ENCODE measurements at places on chromosomes 3 and 15.

DNA sequence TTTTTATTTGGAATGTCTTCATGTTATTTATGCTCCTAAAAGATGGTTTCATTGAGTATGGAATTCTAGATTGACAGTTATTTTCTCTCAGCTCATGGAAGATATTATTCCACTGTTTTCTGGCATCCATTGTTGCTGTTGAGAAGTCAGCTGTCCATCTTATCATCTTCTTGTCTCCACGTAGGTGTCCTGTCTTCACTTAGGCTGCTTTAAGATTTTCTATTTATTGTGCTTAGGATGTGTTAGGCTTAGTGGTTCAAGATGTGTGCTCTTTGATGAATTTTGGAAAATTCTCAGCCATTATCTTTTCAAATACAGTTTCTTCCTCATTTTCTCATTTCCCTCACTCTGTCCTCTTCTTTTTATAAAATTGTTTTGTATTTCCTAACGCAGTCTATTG lies 52.0 kb downstream of the SNRK start:
- DNase-seq: no peak

GRCh38 chr3:131047582-131047981 lies 20.9 kb downstream of the NEK11 start:
- no peak for DNase-seq

DNA sequence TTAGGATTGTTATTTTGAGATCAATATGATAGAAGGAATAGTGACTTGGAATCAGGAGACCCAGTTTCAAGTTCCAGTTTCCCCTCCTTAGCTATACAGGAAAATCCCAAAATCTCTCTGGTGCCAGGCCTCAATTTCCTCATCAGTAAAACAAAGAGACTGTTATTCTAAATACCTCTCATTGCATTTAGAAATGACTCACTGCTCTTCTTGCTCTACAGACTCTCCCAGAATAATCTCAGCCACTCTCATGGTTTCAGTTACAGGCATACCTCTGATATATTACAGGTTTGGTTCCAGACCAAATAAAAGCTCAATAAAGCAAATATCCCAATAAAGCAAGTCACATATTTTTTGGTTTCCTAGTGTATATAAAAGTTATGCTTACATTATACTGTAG lies 28.3 kb downstream of the IMPG2 start:
- no peak for DNase-seq

DNA sequence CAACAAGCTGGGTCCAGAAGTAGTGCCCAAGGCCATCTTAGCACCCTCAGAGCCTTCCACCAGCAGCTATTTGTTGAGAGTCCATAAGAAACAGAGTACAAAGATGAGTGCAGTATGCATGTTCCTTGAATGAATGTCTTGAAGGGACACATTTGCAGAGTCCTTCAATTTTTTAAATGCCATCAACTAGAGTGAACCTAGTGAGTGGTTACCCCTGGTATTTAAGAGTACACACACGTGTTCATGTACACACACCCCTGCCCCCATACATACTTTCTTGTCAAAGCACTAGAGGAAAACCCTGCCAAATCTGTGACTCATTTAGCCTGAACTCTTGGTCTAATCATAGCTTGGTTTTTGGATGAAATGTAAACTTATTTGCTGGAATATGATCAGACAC lies 84.5 kb upstream of the GALNT15 start:
- no peak for DNase-seq

- no peak for DNase-seq
These were observed 107.1 kb downstream of the SRGAP3 start for GRCh38 chr3:9142362-9142761.

DNA sequence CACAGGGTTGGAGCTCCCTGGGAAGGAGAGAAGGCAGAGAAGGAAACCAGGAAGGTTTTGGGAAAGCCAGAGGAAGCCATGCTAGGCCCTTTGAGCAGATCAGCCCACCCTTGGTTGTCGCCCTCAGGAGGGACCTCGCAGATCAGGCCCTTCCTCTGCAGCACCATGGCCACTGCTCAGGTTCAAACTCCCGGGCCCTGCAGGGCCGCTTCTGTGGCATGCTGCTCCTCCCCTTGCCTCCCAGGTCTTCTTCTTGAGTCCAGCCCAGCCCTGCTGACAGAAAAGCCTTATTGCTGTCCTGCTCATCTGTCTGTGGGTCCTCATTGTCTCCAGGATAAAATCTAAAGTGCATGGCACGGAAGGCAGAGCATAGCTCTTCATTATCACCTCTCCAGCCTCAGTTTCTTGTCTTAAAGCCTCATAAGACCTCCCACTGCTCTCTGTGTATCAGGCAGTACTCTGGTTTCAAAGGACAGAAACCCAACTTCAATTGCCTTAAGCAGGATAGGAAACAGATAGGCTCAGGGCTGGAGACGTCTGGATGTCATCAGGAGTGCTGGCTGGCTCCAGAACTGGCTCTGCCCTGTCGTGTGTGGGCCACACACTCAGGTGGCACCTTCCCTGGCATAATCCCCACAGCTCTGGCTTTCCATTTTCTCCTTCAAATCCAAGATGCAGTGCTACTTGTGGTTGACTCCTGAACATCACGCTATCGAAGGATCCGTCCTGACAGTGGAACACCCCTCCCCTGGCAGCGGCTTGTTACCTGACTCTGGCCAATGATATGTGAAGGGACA lies 118.5 kb downstream of the EEFSEC start:
- no peak for DNase-seq

DNA sequence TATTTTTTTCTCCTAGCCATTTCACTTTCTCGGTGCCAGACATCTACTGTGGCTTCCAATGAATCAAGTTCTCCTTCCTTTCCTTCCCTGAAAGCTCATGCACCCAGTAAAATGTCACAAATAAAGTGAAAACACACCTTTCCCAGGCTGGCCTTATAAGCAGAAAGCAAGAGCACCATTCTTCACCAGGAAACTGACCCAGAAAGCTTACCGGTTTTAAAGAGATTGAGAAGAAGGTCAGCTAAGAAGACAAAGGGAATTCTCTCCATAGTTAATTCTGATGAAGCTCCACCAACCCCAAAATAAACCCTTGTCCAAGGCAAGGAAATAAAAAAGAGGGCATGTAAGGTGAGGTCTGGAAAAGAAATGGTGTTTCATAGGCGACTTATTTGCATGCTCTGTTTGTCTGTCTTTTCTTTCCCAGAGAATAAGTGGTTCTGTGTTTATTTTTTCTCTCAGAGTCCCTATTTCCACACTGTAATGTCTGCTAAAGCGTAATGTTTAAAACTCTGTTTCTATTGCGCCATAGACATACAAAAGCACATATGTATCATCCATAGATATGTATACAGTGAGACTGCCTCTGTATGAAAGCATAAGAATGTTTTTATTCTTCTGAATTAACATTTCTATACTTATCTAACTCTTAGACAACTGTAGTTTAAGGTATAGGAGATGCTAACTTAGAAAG lies 2.8 kb downstream of the LSAMP start:
- DNase-seq: no peak

- no peak for DNase-seq
These were observed 13.2 kb upstream of the SCAMP5 start for GRCh38 chr15:74982183-74982582.

- no peak for DNase-seq
These were observed 163.3 kb upstream of the MBNL1 start for GRCh38 chr3:152105446-152105845.

DNA sequence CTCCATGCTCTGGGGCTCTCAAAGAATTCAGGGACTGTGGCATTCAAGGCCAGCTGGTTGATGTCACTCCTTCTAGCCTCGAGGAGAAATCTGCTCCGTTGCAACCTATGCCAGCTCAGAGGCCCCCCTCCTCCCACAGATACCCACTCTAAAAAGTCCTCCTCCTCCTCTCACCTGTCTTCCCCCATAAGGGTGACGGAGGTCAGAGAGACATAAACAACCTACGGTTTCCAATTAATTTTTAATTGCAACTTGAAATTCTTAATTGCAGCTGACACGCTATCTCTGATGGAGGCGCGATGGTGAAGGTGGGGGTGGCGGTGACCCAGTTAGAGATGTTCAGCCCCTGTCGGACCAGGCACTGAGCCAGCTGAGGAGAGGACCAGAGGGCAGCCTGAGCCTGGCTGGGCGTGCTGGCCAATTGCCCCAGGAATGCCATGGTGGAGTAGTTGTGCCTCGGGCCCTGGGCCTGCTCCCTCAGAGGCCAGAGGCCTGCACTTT lies 43.2 kb upstream of the INSYN1 start:
- DNase-seq: no peak

GRCh38 chr3:454986-455385 lies 258.4 kb downstream of the CHL1 start:
- DNase-seq: no peak

- DNase-seq: no peak
These were observed 25.8 kb upstream of the LRRFIP2 start for GRCh38 chr3:37200141-37200540.

GRCh38 chr3:172836390-172836997 lies 86.0 kb downstream of the ECT2 start:
- DNase-seq: peak; percentile 3

DNA sequence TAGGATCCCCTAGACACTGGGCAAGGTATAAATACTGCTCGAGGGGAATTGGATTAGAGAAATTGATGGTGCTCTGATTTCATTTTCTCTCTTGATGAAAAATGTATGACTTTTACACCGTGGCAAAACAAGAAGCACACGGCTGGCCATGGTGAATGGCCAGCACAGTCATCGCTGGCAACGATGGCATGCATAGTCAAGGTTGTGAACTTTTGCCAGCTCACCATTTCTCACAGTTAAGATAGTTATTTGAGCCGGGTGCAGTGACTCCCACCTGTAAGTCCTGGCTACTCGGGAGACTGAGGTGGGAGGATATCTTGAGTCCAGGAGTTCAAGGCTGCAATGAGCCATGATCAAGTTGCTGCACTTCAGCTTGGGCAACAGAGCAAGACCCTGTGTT lies 95.4 kb downstream of the HMG20A start:
- no peak for DNase-seq

DNA sequence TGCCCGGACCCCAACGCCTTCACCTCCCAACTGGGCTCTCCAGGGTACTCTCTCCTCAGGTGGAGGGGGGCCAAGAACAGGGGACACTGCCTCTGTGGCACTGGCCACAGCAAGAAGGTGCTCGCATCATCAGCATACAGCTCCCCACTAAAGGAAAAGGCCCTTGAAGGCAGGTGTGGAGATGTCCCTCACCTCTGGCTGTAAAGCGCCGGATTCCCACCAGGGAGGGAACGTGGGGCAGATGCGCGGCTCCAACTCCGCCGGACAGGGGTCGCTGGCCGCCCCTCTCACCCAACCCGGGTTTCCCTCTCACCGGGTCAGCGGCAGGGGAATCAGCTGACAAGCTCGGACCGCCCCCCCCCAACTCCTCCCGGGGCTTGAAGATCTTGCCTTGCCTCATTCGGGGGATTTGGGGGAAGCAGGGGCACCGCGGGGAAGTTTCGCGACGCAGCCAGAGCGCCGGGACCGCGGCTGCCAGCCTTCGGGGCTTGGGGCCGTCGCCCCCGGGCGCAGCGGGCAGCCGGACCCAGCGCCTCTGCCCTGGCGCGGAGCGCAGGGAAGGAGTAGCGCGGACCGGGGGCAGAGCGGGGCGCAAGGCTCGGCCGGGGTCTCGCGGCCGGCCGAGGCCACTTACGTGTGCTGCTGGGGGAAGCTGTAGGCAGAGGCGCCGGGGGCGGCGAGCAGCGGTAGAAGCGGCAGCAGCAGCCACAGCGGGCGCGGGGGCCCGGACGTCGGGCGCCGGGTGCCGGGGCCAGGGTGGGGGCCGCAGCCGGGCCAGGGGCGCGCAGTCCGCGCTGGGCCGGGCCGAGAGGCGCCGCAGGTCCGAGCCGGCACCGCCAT lies 630 bp downstream of the CACNA2D2 start:
- DNase-seq: peak; percentile 22

DNA sequence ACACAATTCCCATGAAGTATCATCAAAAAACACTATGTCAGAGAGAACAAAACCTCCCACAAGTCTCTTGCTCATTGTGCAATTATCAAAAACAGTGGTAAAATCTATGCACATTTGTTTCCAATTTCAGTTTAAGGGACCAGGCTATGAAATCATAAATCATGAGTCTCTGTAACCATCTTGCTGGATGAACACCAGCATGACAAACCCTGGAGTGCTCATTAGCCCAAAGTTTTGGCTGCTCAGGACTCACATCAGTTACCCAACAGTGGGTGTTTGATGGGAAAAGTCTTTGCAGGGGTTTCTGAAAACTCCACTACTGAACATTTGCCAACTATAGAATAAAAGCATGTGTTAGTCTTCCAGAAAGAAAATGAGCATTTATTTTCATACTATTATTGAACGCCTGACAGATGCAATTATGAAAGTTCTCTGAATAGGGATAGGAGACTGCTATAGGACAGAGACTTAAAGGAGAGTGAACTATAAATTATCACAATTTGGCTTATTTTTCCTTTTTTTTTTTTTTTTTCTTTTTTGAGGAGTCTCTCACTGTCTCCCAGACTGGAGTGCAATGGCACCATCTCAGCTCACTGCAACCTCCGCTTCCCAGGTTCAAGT lies 240.8 kb upstream of the KCNMB2 start:
- no peak for DNase-seq

DNA sequence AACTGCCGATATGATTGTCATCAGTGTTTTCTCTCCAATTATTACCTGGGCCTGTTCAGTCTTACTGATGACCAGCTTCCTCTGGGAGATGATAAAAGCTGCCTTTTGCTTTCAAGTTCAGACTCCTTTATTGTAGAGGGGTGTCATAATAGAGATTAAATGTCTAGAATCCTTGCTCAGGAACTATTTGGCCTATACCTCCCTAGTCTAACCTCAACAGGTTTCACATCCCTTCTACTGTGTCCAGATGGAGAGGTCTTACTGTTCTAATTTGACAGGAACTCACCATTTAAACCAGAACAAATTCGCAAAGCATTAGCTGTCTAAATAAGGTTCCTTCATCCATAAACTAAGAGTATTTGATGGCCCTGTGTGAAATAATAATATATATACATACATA lies 88.0 kb downstream of the BCHE start:
- no peak for DNase-seq
